ENCODE measurements at places on chromosomes 6 and 20. TPM values are rescaled to one million over a fixed set of nuclear protein-coding genes. Genes with fewer than 3 reads are reported as not detected.

GRCh38 chr6:44072959-44073611 is 54.2 kb downstream of the MRPL14 start:
- H3K4me1 ChIP-seq: peaks cover 23% of the 10 kb centered on the region
- DNase-seq: peak; percentile 64
- H3K27ac ChIP-seq: no peak overlapping the region
- peak overlapping the region; percentile 63 for H3K4me3 ChIP-seq

- peaks cover 26% of the 10 kb centered on the region for H3K36me3 ChIP-seq
- H3K27me3 ChIP-seq: no peaks in the 10 kb centered on the region
- H3K4me1 ChIP-seq: peaks cover 22% of the 10 kb centered on the region
- H3K4me3 ChIP-seq: no peak overlapping the region
- no peak overlapping the region for H3K27ac ChIP-seq
These were observed 40.8 kb downstream of the ITCH start for GRCh38 chr20:34403908-34404307.

- H3K36me3 ChIP-seq: no peaks in the 10 kb centered on the region
- H3K27me3 ChIP-seq: peaks cover 2% of the 10 kb centered on the region
- DNase-seq: no peak
- no peak overlapping the region for H3K27ac ChIP-seq
- no peak overlapping the region for H3K4me3 ChIP-seq
These were observed 128.0 kb downstream of the UST start for GRCh38 chr6:148874698-148875293.

DNA sequence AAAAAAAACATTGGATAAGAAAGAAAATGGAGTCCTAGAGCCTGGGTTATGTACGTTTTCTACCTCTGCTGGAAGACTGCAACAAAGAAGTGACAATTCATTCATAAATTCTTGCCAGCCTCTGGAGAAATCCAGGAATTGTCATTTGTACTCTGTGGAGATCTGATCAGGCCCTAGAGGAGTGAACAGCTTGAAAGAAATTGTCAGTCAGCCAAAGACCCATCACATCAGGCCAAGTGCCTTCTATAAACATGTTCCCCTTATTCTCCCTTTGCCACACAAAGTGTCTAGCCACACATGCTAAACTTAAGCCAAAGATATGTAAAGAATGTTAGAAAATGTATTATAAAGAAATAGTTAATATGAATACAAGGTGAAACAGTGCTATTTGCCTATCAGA is 152.4 kb downstream of the ADAT2 start:
- H3K4me1 ChIP-seq: no peaks in the 10 kb centered on the region
- no peaks in the 10 kb centered on the region for H3K36me3 ChIP-seq
- no peaks in the 10 kb centered on the region for H3K27me3 ChIP-seq
- no peak overlapping the region for H3K27ac ChIP-seq
- no peak for DNase-seq

- no peak overlapping the region for H3K4me3 ChIP-seq
- no peak overlapping the region for H3K27ac ChIP-seq
- no peaks in the 10 kb centered on the region for H3K27me3 ChIP-seq
- no peak for DNase-seq
- H3K4me1 ChIP-seq: no peaks in the 10 kb centered on the region
These were observed 668.4 kb downstream of the C6orf118 start for GRCh38 chr6:164640956-164641355.

The TENT5A gene
- total RNA-seq: 7.7 TPM
